ENCODE measurements at places on chromosomes 2 and 18.

GRCh38 chr18:13376841-13377351 is 158.3 kb downstream of the LDLRAD4 start:
- peak; percentile 75 for DNase-seq

DNA sequence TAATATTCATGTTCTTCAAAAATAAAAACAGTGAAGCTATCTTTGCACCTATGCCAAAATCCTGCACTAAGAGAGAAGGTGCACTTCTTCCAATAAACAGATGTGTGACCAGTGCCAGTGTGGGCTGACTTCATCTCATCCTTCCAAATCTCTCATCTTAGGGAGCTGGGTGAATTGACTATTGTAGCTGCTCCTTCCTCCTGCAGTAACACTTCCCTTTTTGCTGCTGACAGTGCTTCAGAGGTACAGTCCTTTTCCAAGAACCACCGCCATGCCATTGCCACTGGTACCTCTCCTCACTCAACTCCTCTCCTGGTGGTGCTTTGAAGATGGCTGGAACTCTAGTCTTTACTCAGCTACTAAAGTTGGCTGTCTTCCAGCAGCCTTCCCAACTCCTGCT is 42.1 kb upstream of the ARHGAP25 start:
- DNase-seq: no peak

DNA sequence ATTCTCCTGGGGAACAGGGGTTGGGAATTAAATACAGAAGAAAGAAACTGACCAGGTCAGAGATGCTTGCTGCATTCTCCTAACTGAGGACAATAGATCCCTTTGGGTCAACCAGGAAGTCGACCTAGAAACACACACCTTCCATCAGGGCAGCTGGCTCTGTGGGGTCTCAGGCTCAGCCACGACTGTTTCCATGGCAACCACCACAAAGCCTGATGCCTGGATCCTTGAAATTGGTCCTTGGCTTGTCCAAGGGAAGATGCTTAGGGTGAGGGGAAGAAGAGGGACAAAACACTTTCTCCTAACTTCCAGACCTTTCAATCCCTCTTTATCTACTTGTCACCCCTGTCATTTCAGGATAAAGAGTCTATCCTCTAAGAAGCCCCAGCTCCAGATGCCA is 194.4 kb downstream of the ALK start:
- no peak for DNase-seq

DNA sequence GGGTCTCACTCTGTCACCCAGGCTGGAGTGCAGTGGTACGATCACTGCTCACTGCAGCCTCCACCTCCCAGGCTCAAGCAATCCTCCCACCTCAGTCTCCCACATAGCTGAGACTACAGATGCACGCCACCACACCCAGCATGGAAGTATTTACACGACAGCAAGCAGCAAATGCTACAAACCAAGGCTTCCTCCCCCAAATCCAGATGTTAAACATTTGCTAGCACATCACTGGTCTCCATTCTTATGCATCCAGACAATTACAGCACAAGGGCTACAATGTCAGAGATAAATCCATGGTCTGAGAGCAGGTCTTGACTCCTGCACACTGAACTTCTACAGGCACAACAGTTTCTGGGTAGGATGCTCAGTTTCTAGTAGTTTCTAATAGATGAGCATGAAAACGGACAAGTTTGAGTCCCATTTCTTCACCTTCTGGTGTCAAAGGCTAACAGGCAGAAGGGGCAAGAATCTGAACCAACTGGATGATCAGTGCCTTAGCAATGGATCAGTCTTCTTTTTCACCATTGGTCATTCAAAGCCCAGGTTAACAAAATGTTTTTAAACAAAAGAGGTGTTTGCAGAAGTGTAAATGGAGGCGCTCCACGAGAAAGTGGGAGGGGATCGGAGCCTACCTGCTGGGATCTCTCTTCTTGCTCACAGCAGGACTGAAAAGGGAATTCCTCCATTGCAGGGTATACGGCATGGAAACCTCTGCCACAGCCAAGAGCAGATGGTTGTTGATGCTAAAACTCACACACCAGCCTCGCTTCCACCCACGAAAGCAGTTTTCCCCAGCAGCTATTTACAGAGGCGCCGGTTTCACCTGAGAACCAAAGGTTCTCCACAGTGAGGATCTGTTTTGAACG is 135.0 kb upstream of the ARL4C start:
- no peak for DNase-seq

- DNase-seq: no peak
Observed at GRCh38 chr2:165113414-165113813, 90.4 kb downstream of the SCN3A start.

DNA sequence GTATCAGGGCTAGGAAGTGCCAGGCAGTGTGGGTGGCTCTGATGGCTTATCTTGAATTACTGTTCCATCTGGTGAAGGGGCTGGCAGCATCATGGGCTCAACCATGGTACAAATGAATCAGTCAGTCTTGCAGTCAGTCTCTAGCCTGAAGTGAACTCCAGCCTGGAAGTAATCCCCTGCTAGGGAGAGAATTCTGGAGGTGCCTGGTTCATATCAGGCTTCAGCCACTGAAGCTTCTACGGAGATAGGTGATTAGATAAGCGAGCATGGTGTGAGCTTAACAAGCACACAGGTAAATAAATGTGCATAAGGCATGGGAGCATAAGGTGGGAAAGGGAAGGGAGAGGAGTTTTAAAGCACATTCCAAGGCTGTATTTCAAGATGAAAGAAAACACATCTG is 541.7 kb downstream of the MBD2 start:
- DNase-seq: no peak

GRCh38 chr2:17052001-17052400 is 386.4 kb upstream of the CYRIA start:
- no peak for DNase-seq

- DNase-seq: no peak
Observed at GRCh38 chr18:8288472-8289195, 320.6 kb upstream of the RAB12 start.

GRCh38 chr2:51710222-51710621 is 678.3 kb upstream of the NRXN1 start:
- DNase-seq: no peak

GRCh38 chr2:109677835-109678580 is 63.8 kb downstream of the SOWAHC start:
- no peak for DNase-seq

DNA sequence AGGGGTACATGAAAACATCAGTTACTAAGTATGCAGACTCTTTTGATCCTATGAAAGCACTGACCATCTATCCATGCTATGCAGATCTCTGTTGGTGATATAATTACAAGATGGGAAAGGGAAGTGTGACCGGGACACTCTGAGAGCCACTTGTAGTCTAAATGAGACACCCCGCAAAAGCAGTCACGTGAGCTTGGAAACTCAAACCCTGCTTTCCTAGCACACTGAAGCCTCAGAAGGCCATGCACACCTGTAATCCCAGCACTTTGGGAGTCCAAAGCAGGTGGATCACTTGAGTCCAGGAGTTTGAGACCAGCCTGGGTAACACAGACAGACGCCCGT is 137.5 kb downstream of the INO80D start:
- no peak for DNase-seq

GRCh38 chr2:175187378-175187777 is 5.9 kb upstream of the ATP5MC3 start:
- DNase-seq: peak; percentile 37

DNA sequence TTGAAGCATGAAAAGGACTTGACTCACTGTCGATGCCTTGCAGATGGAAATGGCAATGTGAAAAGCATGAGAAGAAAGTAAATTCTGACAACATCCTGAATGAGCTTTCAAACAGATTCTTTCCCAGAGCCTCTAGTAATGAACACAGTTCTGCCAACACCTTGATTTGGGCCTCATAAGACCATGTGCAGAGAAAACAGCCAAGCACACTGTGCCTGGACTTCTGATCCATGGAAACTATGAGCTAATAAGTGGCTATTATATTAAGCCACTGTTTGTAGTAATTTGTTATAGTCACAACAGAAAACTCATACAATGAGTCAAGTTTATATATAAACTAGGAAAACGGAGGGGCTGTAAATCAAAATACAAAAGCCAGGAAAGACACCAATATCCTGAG is 477.3 kb downstream of the MBD2 start:
- DNase-seq: no peak

GRCh38 chr2:201985728-201986462 is 47.8 kb upstream of the FZD7 start:
- DNase-seq: no peak

DNA sequence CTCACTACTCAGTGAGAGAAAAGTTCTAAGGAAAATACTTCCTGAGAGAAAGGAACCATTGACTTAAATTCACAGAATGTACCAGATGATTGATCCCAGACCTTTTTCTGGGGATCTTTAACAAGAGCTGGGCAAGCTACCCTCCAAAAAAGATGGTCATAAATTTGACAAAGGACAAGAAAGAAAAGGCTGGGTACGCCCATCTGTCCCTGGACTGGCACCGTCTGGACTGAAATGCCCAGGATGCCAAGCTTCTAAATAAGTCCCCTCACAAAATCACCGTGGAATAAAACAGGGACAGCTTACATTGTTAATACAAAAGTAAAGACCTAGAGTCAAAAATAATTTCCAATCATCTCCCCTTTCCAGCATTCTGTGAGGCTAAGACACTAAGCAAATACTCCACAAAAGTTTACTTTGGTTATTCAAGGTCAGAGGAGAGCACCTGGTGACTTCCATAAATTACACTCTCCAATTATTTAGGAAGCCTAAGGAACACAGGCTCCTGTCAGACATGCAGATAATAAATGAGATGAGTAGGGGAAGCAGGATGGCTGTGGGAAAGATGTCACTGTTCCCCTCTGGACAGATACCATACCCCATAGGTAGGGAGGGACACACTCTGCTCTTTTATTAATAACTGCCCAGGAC is 69.9 kb downstream of the UXS1 start:
- no peak for DNase-seq

- DNase-seq: no peak
Observed at GRCh38 chr2:40352041-40352702, 99.7 kb downstream of the SLC8A1 start.

DNA sequence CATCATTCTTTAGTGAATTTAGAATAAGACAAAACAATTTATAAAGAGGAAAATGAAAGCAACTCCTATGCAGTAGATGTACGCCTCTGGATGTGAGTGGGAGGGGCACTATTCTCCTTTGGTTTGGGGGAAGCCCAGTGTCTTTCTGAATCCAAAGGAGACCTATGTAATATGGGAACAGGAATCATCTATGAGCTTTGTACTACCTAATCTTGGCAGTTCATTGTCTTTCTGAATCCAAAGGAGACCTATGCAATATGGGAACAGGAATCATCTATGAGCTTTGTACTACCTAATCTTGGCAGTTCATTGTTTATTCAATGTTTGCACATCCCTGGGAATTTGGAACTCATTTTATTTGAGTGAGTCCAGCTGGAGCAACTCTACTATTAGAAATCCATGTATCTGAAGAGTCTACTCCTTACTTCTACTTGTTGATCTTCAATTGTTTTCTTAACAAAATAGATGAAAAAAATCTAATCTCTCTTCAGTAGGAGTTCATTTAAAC is 401.1 kb upstream of the LRATD1 start:
- no peak for DNase-seq

DNA sequence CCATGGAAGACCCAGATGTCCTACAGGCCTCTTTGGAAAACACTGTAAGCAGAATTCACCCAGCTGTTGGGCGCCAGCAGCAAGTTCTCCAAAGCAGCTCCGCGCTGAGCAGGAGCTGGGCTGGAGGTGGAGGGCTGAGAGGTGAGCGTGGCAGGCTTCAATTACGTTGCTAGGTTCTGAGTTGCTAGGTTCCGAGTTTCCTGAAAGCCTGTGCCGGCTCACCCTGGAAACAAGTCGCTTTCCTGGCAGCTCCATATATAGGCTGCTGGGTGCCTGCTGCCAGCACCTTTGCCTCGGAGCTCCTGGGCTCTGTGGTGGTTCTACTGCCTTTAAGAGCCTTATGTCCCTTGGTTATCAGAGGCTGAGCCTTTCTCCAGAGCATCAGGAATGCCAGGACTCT is 14.4 kb upstream of the EGR4 start:
- no peak for DNase-seq

- no peak for DNase-seq
Observed at GRCh38 chr2:43538034-43538670, 57.7 kb downstream of the THADA start.

DNA sequence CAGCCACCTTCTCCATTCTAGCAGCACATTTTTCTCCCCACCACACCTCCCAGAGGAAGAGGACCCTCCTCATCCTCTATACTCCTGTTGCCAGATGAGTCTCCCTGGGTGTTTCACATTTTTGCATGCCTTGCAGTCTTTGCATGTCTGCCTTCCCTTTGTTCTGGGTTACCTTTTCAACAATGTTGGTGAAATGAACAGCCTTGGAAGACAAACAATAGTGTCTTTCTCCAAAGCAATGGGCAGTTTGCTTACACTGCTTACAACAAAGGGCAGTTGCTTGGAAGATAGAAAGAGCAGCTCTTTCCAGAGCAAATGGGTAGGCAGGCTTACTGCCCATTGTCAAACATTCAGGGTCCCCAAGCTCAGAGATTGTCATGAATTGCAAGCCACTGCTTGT is 14.5 kb upstream of the SEH1L start:
- no peak for DNase-seq

DNA sequence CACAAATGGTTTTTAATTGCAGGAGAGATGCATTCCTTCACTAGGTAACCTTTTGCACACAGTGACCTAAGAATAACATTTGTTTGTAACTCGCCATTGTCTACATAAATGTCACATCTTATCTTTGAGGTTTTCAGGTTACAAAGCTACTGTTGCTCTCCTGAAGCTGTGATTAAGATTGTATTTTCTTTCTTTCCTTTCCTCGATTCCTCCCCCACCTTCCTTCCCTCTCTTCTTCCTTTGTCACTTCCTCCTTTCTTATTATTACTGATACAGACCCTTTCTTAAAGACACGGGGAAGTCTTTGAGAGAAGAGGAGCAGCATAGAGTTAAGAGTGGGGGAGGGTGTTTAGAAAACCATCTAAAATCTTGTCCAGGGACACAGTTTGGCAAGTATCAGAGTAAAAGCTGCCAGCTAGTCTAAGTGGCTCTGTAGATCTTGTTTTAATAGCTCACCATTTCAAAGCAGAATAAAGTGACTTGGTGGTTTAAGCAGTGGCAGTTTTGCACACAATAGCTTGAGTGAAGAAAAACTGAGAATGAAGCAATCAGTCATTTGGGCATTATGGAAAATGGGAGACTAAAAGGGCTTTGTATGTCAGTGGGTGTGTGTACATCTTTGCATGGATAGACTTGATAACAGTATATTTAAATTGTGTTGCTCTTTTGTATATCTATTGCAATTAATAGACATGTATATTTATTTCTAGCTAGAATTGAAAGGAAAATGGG is 10.9 kb downstream of the CERS6 start:
- DNase-seq: no peak

DNA sequence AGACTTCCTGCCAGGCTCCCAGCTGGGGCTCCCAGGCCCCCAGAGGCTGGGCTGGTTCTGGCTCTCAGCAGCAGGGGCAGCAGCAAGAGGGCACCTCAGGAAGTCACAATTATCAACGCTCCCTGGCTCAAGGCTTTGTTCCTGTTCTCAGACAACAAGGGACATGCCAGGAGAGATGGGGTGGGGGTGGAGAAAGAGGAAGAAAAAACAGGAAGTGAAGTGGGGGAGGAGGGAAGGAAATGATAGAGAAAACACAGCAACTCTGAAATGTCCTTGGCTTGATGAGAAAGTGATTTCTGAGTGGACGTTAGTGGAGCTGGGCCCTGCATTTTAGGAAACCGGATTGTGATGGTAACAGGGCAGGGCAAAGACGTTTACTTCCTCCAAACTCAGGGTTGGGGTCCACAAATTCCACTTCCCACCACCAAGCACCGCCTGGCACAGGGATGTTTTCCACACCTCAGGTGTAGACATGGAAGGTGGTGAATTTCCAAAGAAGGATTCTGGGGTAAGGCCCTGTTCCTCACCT is 40.4 kb downstream of the CYRIA start:
- DNase-seq: peak; percentile 15

- no peak for DNase-seq
Observed at GRCh38 chr18:29250259-29250658, 1073.3 kb upstream of the CDH2 start.

Measured in CD4-positive, alpha-beta T cell treated with Interleukin-10 for 1 hour (primary cell).